NCI-H1105 treated with DMSO at 0.1 percent for 48 hours (cell line): ENCODE measurements at places on chromosomes 6 and 20.

- no peak for DNase-seq
Measured at GRCh38 chr20:19830211-19830785, 72.2 kb downstream of the RIN2 start.

DNA sequence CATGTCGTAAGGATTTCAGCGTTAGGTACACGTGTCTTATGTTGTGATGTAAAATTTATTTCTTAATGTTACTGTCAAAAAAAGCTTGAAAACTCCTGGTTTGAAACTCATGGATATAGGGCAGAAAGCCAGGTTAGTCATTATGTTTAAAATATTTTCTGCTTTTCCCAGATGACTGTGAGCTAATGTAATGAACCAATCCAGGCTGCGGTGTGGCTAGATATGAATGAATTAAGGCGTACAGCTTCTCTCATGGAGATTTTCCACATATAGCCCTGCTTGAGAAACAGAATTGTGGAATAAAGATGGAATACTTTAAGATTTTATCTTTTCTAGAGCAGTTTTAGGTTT is 80.3 kb upstream of the STMND1 start:
- no peak for DNase-seq

DNA sequence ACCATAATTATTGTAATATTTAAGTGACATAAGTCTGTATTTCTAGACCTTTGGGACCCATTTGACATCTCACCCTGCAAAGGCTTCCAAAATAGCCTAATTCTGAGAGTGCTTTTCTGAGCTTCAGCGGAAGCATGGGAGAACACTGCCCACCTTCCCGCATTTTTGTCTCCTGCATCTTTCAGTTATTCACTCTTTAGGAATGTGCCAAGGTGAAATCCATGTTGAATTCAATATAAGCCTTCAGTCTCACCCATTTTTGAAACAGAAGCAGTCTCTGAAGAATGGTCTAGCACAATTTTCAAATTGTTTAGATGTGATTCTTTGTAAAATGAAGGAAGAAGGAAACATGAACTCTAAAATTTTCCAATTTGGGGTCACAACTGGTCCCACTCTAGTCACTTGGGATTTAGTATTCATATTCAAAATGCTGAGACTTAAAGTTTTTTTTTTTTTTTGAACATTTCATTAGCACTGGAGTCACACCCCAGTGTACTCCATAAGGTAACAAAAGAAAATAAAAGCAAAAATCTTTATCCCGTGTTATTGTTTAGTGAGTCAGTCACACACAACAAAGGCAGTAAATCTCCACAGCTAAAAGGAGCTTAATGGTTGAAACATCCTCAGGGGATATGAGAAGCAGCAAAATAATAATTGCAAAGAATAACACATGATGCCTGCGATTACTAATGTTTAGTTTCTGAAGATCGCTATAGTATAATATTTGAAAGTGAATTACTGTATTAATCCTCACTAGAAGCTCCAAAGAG is 479.9 kb upstream of the BTBD3 start:
- no peak for DNase-seq

DNA sequence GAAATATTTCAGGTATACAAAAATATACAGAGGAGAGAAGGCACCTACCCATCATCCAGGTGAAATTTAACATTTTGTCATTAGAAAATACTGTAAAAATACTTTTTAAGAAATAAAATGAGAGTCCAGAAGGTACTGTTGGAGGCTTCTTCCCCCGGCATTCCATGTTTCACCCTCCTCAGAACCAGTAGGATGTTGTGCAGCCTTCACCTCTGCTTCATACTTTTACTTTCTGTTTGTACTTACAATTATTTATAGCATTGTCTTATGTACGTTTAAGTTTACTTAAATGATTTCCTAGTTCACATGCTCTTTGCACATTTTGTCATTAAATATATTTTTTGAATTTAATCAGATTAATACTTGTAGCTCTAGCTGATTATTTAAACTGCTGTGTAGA is 30.9 kb downstream of the TMEM200A start:
- DNase-seq: no peak

DNA sequence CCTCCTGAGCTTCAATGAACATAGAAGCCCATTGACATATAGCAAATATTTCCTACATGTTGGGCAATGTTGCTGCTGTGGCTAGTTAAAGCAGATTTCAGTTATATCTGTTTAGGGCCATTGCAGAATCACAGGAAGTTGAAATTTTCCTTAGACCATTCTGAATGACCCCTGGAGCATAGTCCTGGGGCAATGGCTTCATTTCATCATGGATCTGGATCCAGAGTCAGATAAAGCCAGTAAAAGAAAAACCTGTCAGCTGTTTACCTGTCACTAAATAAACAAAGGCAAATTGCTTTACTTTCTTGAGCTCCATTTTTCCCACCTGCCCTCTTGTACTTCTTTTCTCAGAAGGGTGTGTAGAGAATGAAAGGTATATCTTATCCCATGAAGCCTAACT is 494.0 kb upstream of the MAP3K7 start:
- DNase-seq: no peak
